ENCODE measurements at places on chromosomes 2 and 18.

- no peak for DNase-seq
Observed at GRCh38 chr2:136191041-136191440, 73.1 kb upstream of the CXCR4 start.

- no peak for DNase-seq
Observed at GRCh38 chr2:23497536-23497935, 112.6 kb downstream of the KLHL29 start.

- DNase-seq: no peak
Observed at GRCh38 chr18:68397241-68398035, 317.5 kb downstream of the TMX3 start.

GRCh38 chr2:222318712-222319585, 20.2 kb upstream of the PAX3 start:
- no peak for DNase-seq

- no peak for DNase-seq
Observed at GRCh38 chr2:218999021-218999880, 6.0 kb upstream of the CRYBA2 start.

DNA sequence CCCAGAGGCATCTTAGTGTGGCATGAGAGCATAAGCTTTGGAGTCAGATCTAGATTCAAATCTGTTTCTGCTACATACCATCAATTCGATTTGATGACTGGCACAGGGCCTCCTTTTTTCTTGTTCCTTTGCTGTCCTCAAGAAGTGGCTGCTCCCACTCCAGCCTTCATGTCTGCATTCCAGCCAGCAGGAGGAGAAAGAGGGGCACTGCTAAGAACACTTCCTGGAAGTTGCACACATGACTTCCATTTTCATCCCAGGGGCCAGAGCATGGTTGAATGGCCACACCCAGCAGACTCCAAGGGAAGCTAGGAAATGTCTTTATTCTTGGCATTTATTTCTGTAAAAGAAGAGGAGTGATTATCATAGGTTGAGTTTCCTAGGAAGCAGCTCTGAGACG, 50.4 kb downstream of the EML6 start:
- DNase-seq: no peak

- DNase-seq: no peak
Observed at GRCh38 chr2:142974288-142975024, 97.0 kb downstream of the KYNU start.

DNA sequence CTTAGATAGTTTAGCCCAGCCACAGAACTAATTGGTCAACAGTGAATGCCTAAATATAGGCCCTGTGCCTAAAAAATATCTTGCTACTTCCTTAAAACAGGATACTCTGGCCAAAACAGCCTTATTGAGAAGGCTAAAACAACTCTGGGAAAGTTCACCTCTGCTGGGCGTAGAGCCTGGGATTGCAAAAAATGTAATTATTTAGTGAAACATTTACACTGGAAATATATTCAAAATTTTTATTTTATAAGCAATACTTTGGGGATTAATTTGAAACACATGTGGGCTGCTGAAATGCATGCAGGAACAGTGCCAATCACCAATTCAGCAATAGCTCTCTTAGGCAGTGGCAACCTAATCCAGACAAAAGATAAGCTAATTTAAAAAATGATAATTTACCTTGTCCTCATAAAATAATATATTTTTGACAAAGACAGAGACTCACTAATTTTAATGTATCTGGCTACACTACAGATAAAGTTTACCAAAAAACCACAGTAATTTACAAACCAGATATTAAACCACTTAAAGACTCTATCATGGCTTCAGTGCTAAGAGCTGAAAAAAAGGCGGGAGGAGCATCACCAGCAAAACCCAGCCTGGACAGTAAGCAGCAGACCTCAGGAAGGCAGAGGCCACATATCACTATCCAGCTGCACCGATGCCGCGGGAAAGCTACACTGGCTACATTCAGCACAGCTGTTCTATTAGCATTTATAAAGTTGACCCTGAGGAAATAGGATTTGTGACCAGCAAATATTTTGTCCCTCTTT, 18.5 kb downstream of the TRAK2 start:
- DNase-seq: no peak

DNA sequence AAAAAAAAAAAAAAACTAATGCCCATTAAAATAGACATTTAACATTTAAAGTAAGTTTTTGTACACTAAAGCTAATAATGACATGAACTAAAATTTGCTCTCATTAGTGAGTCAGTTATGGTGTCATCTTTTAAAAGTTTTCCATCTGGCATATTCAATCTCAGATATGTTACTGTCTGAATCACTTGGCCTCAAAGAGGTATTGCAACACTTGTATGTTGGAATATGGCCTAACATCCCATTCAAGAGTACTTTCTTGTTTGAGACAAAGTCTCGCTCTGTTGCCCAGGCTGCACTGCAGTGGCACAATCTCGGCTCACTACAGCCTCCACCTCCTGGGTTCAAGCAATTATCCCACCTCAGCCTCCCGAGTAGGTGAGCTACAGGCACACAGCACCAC, 169.7 kb downstream of the TMEM163 start:
- DNase-seq: no peak

- DNase-seq: no peak
Observed at GRCh38 chr18:32742579-32742978, 30.2 kb downstream of the KLHL14 start.

DNA sequence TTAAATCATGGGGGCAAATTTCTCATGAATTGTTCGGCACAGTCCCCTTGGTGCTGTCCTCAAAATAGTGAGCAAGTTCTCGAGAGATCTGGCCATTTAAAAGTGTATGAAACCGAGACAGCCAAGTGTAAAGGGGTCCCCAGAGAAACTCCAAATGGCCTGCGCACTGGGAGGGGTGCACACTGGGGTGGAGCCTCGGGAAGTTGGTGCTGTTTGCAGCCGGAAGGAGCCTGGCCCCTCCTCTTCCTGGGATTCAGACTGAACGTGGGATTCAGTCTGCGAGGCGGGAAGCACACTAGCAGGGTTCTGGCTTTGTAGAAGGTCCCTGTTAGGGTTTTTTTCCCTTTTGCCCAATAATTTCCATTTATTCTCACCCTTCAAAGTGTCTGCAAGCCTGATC, 48.8 kb downstream of the RABL2A start:
- DNase-seq: no peak

GRCh38 chr18:44325903-44326635, 354.6 kb upstream of the SETBP1 start:
- no peak for DNase-seq

All from activated T-cell treated with anti-CD3 and anti-CD28 coated beads for 48 hours (primary cell).